ENCODE measurements at places on chromosomes 4 and X.

DNA sequence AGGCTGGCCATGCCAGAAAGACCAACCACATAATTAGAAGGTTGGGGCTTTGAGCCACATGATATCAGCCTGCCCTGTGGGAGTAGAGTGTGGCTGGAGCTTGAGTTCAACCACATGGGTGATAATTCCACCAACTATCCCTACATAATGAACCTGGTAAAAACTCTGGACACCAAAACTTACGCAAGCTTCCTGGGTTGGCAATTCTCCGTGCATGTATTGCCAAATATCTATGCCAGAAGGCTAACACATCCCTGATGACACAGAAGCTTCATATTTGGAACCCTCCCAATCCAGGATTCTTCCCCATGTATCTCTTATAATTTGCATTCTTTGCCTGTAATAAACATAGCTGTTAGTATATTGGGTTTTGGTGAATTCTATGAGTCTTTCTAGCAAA, 68.2 kb downstream of the FUNDC1 start:
- no peak for DNase-seq

DNA sequence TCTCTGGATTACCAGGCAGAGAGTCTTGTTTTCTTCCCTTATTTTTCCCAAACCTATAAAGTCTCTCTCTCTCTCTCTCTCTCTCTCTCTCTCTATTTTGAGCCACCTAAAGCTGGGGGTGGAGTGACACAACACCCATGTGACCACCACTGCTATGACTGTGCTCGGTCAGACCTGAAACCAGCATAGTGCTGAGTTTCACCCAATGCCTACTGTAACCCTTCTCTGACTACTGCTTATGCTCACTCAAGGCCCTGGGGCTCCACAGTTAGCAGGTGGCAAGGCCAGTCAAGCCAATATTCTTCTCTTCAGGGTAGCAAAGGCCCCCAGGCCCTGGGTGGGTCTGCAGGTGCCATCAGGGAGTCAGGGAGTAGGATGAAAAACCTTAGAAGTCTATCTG, 114.7 kb upstream of the ARMCX2 start:
- no peak for DNase-seq

DNA sequence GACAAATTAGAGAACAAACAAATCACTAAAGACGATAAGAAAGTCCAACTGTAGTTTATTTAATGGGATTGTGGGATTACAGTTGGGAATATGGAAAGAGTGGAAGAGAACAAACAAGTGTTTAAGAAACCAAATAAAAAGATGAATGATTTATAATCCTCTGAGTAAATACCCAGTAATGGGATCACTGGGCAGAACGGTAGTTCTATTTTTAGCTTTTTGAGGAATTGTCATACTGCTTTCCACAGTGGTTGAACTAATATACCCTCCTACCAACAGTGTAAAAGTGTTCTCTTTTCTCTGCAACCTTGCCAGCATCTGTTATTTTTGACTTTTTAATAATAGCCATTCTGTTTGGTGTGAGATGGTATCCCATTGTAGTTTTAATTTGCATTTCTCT, 15.0 kb downstream of the C4orf51 start:
- no peak for DNase-seq

- no peak for DNase-seq
Observed at GRCh38 chrX:95974096-95974470, 710.6 kb upstream of the DIAPH2 start.

GRCh38 chrX:24196509-24196908, 47.0 kb downstream of the ZFX start:
- DNase-seq = no peak

DNA sequence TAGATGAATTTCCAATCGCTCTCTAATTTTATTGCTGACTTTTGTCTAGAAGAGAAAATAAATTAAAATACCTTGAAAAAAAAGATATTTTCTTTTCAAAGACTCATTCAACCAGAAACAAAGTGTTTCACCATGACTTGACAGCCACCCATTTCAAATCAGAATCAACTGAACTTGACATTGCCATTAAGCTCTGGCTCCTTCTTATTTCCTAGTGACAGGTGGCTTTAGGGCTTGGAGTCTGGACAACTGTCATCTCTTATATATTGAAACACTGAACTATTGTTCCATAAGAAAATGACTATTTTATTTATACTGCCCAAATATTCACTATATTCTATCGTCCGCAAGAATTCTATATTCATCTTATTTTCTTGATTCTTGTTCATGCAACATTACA, 229.2 kb downstream of the SLC39A8 start:
- DNase-seq = no peak

- no peak for DNase-seq
Observed at GRCh38 chrX:10936976-10937375, 174.2 kb upstream of the HCCS start.

GRCh38 chrX:154374313-154375155, at the start of gene FLNA:
FLNA (minus strand) TSS chrX:154374634; CDS start chrX:154371245, 3,389 bp downstream.
- DNase-seq = no peak

- DNase-seq = no peak
Observed at GRCh38 chr4:103307453-103308247, 109.5 kb upstream of the CENPE start.

DNA sequence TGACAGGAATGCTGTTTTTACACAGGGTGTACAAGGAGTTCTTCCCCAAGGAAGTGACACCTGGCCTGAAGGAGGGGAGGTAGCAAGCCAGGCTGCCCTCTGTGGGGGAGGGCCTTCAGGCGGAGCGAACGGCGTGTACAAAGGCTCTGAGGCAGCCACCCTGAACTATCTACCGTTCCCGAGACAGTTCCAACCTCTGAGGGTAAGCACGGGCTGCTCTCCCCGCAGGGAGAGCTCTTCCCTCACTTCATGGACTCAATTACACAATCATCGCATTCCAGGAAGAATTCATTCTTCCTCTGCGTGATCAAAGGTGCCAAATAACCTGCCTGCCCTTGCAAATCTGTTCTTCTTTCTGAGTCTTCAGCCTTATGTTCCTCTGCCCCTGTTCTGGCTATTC, 4.8 kb downstream of the ELK1 start:
- no peak for DNase-seq

DNA sequence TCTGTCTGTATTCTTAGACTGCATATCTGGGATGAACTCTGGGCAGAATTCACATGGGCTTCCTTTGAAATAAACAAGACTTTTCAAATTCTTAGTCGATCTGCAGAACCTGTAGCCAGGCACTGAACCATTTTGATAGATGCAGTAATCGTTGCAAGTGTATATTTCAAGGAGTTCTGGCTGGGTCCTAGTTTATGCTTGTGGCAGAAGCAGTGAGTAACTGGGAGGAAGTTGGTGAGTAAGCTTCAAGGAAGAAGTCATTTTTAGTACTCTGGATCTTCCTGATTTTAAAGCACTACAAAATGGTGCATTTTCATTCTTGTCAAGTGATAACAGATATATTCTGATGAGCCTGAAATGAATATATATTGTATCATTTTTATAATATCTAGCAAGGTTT, 9.5 kb downstream of the HPRT1 start:
- no peak for DNase-seq

DNA sequence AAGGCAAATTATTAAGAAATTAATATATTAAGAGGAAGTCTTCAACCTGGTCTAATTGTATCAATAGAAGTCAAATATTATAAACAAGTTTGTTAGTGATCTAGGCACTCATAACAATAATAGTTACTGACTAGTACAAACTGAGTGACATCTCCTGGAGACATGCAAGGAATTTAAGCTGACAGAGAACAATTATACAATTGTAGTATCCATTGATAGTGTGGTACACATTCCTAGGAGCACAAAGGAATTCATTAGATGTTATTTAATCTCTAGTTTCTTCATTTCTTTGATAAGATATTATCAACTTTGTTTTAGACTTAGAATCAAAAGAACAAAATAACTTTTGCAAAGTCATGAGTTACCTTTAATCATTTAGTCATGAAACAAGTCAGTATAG, 1048.6 kb downstream of the PCDH7 start:
- no peak for DNase-seq

DNA sequence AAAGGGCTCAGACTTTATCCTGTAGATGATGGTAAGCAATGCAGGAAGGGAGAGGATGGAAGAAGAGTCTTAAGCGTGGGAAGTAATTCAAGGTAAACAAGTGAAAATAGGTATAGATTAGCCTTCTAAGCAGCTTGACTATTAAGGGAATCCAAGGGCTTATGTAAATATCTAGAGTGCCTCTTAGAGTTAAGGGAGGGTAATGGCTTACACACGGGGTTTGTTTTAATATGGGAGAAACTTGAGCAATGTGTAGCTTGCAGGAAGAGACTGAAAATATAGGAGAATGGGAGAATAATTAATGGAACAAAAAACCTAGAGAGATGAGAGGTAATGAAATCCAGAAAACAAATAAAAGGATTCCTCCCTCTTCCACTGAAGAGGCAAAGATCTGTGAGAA, 12.8 kb upstream of the SAP30 start:
- no peak for DNase-seq

All from GM12892 (cell line).